CD8-positive, alpha-beta T cell (primary cell): ENCODE measurements at places on chromosomes 13 and 19.

GRCh38 chr19:2548966-2549365, 73.0 kb downstream of the GADD45B start:
- DNase-seq = no peak

DNA sequence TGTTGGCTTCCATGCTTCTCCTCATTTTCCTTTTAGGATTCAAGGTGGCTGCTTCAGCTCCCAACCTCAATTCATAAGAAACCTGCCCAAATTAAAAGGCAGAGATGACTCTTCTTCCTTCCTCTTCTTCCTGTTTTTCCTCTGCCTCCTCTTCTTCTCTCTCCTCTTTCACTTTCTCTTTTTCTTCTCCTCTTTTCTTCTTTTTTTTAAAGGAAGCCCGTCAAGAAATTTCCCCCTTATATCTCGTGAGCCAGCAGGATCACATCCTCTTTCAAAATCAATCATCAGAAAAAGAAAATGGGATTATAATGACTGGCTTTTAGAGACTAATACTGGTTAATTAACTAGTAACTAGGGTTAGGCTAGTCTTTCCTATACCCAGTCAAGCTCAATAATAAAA, 220.3 kb downstream of the NBEA start:
- no peak for DNase-seq

DNA sequence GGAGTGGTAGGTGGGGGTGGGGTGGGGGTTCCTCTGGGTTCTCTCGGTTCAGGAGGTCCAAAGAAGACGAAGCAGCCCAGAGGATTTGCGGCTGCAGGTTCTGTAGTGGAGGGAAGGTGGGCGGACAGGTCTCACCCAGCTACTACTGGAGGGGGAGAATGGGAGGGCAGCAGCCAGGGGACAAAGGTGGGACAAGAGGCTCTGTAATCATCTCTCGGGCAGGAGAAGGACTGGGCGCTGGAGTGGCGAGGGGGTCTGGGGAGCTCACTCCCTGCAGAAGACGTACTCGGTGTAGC, 1.4 kb downstream of the KCTD12 start:
- DNase-seq = no peak

GRCh38 chr13:43058318-43058674, 34.9 kb downstream of the DNAJC15 start:
- peak; percentile 14 for DNase-seq

- no peak for DNase-seq
Observed at GRCh38 chr13:98267080-98267912, 90.2 kb upstream of the RNF113B start.

GRCh38 chr13:99506634-99507033, 5.4 kb downstream of the TM9SF2 start:
- no peak for DNase-seq

- no peak for DNase-seq
Observed at GRCh38 chr19:29583196-29583999, 22.7 kb upstream of the POP4 start.

DNA sequence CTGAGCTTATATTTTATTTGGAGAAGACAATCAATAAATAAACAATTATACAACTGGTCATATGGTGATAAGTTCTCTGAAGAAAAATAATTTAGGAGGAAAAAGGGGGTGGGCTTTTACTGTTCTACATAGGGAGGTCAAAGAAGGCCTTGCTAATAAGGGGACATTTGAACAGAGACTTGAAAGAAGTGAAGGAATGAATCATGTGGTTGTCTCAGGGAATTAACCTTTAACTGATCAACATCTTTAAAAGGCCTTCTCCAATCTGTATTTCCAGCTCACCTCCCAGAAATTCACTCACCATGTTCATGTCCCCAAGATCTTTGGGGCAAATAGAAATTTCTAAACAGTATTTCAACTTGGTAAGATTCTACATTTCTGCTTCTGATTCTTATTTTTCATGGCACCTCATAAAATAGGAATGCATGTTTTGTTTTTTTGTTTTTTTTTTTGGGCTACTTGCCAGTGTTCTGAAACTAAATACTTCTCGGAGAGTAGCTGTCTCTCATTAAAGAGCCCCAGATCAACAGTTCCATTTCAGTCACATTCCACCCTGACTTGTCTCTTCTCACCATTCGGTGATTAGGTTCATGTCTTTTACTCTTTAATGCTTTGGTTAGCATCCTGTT, 19.2 kb upstream of the LPAR6 start:
- DNase-seq = no peak

DNA sequence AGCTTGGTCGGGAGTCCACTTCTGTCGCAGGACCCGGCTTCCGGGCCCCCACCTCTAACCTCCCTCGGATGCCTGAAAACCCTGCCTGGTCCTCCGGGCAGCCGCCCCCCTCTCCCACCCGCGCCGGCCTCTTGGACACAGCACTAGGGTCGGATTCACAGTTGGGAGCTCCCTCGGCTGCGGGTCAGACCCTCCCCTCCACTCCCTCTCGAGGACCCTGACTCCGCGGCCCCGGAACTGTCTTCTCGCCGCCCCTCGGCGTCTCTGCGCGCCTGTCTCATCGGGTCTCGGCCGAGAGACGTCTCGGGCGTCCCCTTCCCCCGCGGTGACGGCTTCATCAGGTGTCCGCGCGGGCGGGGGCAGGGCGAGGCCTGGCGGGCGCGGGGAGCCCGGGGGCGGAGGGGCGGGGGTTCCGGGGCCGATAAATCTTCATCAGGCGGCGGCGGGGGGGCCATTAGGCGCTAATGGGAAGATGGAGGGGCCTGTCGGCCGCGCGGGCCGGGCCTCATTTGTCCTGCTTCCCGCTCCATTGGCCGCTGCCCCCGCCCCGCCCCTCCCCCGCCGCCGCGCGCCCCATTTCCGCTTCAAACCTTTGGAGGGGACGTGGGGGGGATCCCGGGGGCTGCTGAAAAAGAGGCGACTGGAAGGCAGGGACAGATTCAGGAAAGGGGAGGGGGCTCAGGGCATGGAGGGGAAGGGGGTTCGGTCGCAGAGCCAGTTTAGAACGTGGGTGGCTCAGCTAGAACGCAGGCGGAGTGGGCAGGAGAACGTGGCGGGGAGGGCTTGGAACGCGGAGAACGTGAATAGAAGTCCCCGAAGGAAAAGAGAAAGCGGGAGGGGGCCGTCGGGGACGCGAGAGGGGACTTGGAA, 11.8 kb upstream of the ERFL start:
- DNase-seq = peak; percentile 38

DNA sequence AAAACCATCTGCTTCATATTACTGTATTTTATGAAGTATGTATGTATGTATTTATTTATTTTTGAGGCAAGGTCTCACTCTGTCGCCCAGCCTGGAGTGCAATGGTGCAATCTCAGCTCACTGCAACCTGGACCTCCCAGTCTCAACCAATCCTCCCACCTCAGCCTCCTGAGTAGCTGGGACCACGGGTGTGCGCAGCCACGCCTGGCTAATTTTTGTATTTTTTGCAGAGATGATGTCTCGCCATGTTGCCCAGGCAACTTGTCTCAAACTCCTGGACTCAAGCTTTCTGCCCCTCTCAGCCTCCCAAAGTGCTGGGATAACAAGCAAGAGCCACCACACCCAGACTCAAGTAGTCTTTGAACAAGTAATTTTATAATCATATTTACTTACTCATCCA, 5.5 kb downstream of the KATNAL1 start:
- no peak for DNase-seq

GRCh38 chr13:102033857-102034331, 368.0 kb downstream of the FGF14 start:
- DNase-seq = no peak

GRCh38 chr19:17739121-17739875, 12.0 kb upstream of the FCHO1 start:
- DNase-seq = no peak

- DNase-seq = no peak
Observed at GRCh38 chr13:36344173-36344572, 2.0 kb downstream of the SPART start.

DNA sequence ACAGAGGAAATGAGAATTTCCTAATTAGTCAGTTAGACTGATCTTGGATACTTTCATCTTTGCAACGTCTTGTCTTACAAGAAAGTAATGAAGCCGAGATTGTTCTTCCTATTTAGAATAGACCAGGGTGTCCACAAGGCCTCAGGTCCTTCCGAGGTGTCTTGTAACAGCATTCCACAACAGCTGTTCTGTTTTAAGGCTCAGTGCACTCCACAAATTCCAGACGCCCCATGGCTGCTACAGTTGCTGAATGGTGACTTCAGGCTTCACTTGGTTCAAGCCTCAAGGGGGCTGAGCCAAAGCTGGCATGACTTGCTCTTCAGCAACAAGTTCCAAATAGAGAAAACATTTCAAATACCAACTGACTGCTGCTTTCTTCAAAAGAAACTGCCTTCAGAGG, 143.4 kb downstream of the SHISA2 start:
- no peak for DNase-seq

- no peak for DNase-seq
Observed at GRCh38 chr13:102141625-102142472, 260.0 kb downstream of the FGF14 start.

DNA sequence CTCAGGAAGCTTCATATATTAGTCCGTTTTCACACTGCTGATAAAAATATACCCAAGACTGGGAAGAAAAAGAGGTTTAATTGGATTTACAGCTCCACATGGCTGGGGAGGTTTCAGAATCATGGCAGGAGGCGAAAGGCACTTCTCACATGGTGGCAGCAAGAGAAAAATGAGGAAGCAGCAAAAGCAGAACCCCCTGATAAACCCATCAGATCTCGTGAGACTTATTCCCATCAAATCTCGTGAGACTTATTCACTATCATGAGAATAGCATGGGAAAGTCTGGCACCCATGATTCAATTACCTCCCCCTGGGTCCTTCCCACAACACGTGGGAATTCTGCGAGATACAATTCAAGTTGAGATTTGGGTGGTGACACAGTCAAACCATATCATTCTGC, 23.1 kb downstream of the FLT3 start:
- no peak for DNase-seq

GRCh38 chr13:32587811-32588170, 1.5 kb downstream of the PDS5B start:
- DNase-seq = no peak

DNA sequence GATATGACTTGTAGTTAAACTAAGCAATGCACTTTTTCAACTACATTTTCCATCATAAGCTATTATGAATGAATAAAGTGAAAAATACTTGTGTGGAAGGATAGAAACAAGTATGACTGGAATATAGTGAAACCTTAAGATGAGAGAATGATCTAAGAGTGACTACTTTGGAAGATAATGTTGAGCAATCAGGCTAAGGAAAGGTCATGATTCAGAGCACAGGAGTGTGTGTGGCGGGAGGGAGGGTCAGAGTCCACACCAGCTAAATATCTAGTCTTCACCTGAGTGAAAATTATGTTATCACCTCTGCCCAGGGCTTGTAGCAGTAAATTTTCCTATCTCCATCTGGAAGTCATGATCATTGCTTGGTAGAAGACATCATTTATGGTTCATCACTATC, 833.4 kb upstream of the ATXN8OS start:
- no peak for DNase-seq

GRCh38 chr13:99987154-99988019, 5.8 kb downstream of the ZIC2 start:
- no peak for DNase-seq

- peak; percentile 63 for DNase-seq
Observed at GRCh38 chr19:48490981-48491792, 20.4 kb downstream of the LMTK3 start.

DNA sequence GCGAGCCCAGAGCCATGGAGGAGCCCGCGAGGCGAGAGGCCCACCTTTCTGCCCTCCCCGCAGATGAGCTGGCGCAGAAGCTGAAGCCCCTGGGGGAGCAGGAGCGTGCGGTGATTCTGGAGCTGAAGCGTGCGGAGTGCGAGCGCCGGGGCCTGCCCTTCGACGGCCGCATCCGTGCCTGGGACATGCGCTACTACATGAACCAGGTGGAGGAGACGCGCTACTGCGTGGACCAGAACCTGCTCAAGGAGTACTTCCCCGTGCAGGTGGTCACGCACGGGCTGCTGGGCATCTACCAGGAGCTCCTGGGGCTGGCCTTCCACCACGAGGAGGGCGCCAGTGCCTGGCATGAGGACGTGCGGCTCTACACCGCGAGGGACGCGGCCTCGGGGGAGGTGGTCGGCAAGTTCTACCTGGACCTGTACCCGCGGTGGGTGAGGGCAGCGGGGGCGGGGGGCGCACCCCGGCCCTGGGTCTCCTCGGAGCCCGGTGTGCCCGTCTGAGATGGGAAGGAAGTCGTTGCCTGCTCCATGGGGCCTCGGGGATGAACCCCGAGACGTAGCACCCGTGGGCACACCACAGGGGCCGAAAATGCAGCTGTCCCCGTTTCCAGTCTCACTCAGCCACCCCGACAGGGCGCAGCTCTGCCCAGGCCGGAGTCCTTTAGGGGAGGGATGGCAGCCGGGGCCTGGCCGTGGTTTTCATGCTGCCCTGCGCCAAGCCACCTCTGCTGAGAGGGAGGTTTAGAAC, 12.1 kb upstream of the ZNF554 start:
- no peak for DNase-seq

GRCh38 chr19:50705422-50706019, 14.1 kb downstream of the SHANK1 start:
- DNase-seq = no peak

GRCh38 chr19:7806876-7807275, 23.1 kb upstream of the EVI5L start:
- no peak for DNase-seq

DNA sequence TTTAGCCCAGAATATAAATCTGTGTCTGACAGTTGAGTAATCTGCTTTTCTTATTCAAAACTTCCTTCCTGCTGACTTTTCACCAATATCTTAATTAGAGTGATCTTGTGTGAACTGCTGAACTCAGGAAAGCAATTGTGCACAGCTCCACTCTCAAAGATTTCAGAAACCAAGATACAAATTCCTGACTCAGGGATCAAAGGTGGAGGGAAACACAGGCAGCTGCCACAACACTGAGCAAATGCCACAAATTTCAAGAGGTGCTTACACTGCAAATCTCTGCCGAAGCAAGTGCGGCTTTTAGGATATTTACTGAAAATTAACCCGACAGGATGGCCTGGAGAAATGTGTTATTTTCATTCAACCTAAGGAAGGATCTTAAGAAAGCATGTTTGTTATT, 111.4 kb downstream of the STOML3 start:
- DNase-seq = no peak

- DNase-seq = no peak
Observed at GRCh38 chr13:18998389-18998788, 183.2 kb downstream of the TUBA3C start.

- no peak for DNase-seq
Observed at GRCh38 chr13:73893833-73894232, 240.4 kb downstream of the KLF12 start.

GRCh38 chr19:5642204-5642603, 19.3 kb downstream of the SAFB start:
- no peak for DNase-seq

GRCh38 chr13:104875038-104875754, 1660.3 kb downstream of the EFNB2 start:
- DNase-seq = peak; percentile 5

DNA sequence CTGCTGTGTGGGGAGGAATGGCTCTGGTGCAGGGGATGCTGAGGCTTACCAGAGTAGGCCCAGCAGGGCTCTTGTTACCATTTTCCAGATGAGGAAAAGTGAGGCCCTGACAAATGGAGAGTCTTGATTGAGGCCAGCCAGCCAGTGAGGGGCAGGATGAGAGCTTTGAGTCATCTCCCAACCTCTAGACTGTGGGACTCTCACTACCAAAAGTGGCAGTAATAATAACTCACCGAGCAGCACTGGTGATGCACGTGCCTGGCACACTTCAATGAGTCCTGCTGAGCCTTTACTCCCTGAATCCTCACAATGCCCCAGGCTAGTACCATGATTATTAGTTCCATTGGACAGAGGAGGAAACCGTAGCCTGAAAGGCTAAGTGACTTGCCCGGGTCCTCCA, 7.8 kb downstream of the CIC start:
- no peak for DNase-seq
